ENCODE measurements at places on chromosomes 4 and X.

DNA sequence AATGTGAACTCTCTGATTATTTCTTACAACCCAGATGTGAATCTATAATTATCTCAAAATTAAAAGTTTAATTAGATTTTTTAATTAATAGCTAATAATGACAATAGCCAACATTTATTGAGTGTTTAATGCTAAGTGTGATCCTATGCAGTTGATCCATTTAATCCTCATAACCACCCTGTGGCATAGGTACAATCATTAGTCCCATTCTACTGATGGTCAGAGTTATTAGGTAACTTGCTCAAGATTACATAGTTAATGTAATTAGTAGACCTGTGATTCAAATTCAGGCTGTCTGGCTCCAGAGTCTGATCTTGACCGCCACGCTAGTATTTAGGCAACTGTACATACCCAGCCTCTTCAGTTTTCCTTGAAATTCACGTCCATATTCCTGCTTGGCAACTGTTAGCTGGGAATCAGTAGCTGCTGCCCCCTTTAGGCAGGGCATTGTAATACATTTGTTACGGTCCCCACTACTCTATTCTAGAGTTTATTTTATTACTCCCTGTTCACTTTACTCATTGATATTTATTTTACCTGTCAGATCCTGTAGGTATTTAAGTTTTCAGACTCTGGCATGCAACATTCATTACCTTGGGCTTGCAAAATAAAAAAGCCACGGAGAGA lies 20.6 kb upstream of the TEC start:
- no peak for DNase-seq

DNA sequence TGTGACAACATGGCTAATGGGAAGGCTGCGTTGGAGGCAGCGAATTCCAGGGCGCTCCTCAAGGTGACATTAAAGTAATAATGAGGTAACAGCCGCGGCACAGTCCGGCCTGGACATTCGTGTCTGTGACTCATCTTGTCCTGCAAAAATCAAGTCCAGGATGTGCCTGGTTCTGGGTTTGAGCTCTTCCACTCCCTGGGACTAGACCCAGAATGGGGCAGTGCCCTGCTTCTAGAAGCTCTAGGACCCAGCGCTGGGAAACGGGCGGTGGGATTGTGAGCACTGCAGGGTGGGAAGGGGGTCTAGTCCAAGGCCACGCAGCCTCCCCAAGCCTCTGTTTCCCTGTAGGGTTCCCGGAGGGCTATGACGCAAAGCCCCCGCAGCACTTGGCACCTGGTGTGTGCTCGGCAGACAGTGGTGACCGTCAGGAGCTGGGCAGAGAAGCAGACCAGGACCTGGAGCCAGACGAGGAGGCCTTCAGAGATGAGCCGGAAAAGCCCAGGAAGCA lies 34.9 kb downstream of the HMX1 start:
- no peak for DNase-seq

- DNase-seq: no peak
Observed at GRCh38 chr4:2732526-2732925, 23.6 kb downstream of the TNIP2 start.

DNA sequence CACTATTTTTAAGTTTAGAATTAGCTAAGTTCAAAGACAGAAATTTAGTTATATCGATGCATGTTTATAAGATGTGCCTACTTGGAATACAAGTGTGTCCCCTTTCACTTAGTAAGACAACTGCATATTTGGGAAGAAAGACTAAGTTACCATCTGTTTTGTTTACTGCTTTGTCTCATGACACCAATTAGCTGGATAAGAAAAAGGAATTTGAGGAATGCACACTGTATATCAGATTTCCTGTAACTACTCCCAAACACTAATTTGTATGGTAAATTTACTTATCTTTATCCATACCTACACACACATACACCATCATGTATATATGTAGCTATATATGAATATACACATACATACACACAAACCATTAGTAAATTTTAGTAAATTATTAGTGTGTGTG lies 1442.8 kb upstream of the IGFBP7 start:
- DNase-seq: no peak

DNA sequence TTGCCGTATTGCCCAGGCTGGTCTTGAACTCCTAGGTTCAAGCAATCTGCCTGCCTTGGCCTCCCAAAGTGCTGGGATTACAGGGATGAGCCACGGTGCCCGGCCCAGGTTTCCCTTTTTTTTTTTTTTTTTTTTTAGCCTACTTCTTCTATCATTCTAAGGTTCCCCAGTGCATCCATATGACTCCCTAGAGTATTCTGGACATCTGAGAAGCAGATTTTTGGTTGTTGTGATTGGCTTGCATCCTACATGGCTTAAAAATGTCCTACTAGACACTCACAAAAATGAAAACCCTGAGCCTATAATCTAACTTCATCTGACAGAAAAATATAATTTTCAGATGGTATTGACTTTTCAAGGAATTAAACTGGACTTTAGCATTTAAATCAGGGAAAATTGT lies 41.7 kb downstream of the SMIM14 start:
- no peak for DNase-seq
